MCF 10A (cell line): ENCODE measurements at places on chromosomes 3 and 15.

- no peak for DNase-seq
Measured at GRCh38 chr15:37083610-37084009, 16.7 kb downstream of the MEIS2 start.

- no peak for DNase-seq
Measured at GRCh38 chr15:87045746-87046145, 966.1 kb downstream of the AGBL1 start.

DNA sequence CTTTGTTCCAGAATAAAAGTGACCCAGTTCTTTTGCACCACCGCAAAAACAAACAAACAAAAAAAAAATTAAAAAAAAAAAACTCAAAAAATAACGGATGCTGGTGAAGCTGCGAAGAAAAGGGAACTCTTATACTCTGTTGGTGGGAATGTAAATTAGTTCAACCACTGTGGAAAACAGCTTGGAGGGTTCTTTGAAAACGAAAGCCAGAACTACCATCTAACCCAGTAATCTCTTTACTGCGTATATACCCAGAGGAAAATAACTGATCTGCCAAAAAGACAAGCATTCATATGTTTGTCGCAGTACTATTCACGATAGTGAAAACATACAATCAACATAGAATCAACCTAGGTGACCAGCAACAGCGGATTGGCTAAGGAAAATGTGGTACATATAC is 298.9 kb upstream of the CBLB start:
- DNase-seq: no peak

DNA sequence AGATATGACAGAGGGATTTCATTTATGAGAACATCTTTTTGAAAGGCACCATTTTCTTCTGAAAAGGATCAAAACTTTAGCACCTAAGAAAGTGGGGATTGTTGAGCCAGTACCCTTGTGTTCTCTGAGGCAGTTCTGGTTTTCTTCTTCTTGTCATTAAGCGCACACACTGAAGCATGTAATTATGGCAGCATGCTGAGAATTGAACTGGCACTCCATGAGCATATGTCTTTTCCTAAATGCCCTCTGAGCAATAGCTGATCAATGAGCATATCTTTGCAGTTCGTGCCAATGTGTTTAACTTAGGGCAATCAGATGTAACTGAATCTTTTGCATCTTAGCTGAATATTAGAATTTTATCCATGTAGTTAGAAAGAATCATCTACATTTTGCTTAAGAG is 53.9 kb upstream of the VGLL3 start:
- DNase-seq: no peak

DNA sequence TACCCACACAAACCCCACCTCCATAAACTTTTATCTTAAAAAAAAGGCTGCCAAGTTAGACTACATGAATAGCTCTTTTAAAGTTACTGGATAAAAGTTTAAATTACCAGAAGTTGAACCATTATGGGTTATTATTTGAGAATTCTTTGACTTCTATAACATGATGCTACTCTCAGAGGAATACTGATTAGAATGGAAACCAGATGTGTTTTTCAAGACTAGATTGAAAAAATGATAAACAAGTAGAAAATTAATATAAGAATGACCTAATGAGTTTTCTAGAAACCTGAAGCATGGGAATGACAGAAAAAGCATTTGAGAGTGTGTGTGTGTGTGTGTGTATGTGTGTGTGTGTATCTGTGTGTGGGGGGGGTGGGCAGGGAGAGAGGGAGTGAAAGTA is 12.4 kb upstream of the FGF7 start:
- DNase-seq: no peak

DNA sequence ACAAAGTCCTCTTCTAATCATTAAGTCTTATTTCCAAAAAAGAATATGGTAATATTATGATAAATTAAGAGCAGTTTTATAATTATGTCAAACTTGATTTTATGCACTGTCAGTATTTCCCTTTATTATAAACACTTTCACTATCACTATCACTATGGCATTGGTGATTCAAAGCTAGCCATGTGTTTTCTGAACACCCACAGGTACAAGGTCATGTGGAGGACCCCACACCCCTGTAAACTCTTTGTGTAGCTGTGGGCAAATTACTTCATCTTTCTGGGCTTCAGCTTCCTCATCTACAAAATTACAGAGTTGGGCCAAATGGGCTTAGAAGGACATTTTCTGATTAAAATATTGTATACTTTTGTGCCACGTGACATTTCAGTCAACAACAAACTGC is 41.7 kb downstream of the FBXL22 start:
- no peak for DNase-seq

DNA sequence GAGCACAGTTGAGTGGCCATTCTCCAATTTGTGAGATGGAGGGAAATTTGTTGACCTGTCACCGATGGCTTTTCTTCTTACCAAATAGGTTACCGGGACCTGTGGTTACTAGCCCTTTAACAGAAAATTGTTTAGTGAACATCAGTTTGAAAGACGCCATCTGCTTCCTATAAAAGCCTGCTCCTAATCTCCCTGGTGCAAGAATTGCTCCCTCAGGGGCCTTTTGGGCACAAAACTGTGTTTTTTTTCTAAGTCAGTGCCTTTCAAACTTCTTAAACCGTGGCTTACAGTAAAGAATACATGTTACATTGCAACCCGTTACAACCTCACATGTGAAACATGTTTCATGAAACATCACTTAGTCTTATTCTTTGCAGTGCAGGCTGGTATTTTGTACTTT is 15.0 kb downstream of the CACNA2D3 start:
- no peak for DNase-seq

- DNase-seq: no peak
Measured at GRCh38 chr3:123120573-123120972, 53.7 kb downstream of the PDIA5 start.

DNA sequence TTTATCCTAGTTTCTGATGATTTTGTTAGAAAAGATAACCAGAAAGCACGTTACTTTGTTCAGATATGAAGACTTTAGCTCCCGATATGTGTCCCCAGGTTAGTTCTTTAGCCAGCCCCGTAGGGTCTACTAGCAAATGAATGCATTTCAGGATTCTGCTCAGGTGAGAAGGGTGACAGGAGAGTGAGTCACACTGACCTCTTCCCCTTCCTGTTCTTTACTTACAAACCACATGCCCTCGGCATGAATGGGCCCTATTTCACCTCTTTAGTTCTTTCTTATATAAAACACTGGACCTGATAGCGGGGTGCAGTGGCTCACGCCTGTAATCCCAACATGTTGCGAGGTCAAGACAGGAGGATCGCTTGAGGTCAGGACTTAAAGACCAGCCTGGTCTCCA is 98.4 kb downstream of the SLC49A4 start:
- DNase-seq: peak; percentile 77

DNA sequence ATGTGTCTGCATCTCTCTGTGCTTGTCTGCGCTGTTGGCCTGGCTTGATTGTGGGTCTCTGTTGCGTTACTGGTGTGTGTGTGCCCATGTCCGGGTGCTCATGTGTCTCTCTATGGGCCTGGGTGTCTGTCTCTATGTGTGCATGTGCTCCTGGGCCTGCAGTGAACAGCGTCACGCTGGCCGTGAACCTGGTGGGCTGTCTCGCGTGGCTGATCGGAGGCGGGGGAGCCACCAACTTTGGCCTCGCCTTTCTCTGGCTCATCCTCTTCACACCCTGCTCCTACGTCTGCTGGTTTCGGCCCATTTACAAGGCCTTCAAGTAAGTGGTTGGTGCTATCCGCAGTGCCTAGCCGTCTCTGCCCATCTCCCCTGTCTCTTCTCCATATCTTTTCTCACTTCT is 7.0 kb upstream of the PPCDC start:
- no peak for DNase-seq

DNA sequence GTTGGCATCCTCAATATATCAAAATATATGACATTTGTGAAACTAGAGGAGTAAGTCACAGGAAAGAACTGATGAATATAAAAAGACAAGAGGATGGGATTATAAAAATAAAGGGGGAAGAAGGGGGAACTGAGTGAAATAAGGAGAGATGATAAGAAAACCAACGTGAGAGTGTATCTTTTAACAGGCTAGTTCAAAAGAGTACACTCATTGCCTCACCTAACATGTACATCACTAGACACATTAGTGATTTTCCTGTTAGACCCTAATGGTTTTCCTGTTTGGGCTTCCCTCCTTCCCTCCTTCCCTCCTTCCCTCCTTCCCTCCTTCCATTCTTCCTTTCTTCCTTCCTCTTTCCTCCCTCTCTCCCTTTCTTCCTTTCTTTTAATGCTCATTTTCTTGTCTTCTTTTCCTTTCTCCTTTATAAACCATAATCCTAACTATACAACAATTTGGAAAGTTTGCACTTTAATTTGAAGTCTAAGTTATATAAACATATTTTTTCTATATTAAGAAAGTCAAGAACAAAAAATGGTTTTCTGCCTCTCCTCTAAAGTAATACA is 35.8 kb downstream of the FSIP1 start:
- no peak for DNase-seq

DNA sequence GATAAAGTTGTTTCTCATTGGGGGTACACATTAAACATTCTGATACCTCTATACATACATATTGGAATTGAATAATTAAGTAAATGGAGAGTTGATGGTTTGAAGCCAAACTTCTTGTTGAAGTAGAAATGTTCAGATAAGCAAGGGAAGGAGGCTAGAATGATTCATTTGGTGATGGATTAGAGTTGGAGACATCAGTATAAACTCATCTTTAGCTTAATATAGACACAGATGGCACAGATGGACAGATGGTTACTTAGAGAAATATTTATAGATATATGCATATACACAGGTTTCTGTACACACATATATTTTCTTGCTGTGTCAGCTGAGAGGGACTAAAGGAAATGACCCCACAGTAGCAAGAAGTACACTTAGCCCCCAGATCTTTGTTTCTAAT is 69.5 kb downstream of the LRRC49 start:
- DNase-seq: no peak

GRCh38 chr15:65189102-65189740 is 4.1 kb upstream of the CLPX start:
- DNase-seq: peak; percentile 62

- no peak for DNase-seq
Measured at GRCh38 chr3:195580744-195581443, 2.8 kb downstream of the APOD start.

DNA sequence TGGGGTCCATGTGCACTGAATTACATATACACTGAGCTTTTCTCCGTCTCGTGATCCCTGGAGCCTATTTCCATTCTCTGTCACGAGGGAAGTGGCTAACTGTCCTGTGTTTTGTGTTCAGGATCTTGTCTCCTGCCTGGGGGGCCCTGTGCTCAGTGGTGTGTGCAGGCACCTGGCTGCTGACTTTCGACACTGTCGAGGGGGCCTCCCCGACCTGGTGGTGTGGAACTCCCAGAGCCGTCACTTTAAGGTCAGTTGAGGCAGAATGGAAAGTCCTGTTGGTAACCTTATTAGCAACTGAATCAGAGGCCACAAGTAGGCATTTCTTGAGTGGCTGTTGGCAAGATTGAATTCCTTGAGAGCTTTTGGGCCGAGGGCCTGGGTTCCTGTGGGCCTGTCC is 26.7 kb downstream of the FAN1 start:
- DNase-seq: no peak

GRCh38 chr3:177714945-177715344 is 517.7 kb upstream of the TBL1XR1 start:
- DNase-seq: no peak

GRCh38 chr3:101852983-101853840 is 3.9 kb downstream of the NFKBIZ start:
- no peak for DNase-seq

- DNase-seq: no peak
Measured at GRCh38 chr15:72034859-72035650, 82.9 kb downstream of the MYO9A start.

DNA sequence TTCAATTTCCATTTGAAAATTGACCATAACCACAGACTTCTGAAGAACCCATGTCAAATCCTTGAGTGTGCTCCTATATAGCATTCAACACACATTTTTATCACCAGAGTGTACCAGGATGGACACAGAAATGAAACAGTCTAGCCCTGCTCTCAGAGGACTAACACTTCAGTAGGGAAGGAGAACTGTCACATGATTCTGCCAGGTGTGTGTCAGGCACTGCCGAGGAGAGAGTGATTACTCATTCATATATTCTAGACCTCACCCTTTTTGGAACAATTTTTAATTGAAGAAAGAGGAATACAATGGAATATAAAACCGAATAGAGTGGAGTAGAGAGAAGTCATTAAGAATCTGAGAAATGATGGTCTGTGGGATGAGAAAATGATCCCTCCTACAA is 125.8 kb downstream of the ERC2 start:
- DNase-seq: peak; percentile 13

- no peak for DNase-seq
Measured at GRCh38 chr3:42493126-42493797, 9.2 kb upstream of the VIPR1 start.

- no peak for DNase-seq
Measured at GRCh38 chr3:51044982-51045381, 340.1 kb upstream of the MANF start.

DNA sequence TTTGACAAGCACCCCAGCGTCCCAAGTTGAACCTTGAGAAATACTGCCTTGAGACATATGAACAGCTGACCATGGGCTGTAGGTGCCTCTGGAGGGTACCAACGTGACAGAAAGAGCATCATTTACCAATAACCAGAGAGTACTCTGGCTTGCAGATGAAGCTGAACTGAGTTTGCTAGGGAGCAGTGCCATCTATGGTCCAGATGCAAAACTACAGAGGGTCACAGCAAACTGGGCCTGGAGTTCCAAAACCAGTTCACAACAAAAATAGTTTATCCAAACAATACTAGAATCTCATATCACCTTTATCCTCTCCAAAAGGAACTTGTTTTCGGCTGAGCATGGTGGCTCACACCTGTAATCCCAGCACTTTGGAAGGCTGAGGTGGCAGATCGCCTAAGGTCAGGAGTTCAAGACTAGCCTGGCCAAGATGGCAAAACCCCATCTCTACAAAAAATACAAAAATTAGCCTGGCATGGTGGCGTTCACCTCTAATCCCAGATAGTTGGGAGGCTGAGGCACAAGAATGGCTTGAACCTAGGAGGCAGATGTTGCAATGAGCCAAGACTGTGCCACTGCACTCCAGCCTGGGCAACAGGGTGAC is 69.3 kb downstream of the CHAC1 start:
- peak; percentile 48 for DNase-seq
